ENCODE measurements at places on chromosomes 7 and 10.

DNA sequence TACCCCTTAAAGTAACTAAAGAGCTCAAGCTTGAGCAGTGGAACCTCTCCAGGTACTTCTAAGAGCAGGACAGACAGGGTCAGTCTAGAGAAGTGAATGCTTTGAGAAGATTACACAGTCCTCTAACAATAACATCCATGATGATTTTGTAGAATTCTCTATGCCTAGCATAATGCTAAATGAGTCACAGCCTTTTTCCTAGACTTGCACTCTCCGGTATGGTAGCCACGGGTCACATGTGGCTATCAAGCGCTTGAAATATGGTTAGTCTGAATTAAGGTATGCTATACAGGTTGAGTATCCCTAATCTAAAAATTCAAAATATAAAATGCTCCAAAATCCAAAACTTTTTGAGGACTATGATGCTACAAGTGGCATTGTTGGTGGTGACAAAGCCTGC is 166.6 kb upstream of the MKLN1 start:
- peak; percentile 19 for DNase-seq

DNA sequence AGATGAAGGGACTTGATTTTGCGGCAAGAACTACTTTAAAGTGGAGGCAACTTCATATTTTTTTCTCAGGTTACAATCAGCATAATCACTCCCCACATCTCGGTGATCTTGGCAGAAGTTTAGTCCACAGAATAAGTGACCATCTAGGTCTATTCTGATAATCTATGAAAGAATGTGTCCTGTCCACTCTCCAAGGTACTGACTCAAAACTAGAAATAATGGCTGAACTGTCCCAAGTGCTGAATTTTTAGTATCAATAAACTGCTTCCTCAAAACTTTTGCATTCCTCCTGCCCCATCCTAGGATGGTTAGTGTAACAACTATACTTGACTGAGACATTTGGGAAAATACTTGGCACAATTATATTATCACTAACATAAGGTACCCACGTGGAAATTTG is 10.9 kb upstream of the CHRM2 start:
- peak; percentile 54 for DNase-seq

GRCh38 chr10:130300608-130301020 is 164.4 kb downstream of the GLRX3 start:
- peak; percentile 3 for DNase-seq

GRCh38 chr10:86215046-86215445 is 151.5 kb downstream of the GRID1 start:
- DNase-seq: no peak
